ENCODE measurements at places on chromosomes 4 and X.

DNA sequence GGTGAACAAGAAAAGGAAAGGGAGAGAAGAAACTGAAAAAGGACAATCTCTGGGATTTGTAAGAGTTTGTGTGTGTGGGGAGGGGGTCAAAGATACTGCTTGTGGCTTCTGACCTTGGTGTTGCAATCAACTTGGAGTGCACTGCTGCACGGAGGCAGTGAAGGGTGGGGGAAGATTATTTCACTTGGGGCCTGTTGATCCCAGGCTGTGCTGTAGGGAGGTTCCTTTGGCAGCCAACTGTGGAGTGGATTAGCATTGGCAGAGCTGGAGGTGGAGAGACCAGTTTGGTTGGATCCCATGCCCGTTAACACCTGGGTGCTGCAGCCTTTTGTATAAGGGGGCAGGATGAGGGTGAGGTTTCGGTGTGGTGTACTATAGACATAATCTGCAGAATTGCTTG is 38.2 kb downstream of the AFF1 start:
- DNase-seq, result no peak

DNA sequence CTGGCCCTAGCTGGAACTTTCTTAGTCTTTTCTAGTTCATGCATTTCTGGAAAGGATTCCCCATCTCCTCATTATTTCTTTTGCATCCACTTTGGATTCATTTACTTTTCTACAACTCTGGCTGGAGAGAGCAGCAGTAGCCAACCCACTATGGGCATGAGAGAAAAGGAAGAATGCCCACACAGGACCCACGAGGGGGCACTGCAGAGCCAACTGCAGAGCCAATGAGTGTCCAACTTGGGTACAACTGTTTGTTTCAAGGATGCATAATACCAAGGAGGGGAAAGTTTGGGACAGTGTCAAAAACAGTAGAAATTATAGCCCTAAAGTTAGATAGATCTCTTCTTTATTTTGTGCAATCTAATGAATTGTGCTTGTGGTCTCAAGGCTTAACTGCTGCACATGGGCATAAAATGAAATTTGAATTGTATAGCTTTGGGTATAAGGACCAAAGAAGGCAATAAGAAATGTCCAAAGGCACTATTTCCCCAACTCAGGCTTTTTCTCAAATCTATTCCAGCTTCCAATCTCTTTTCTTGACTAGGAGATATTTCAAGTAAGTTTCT is 230.6 kb downstream of the NSUN7 start:
- no peak for DNase-seq

DNA sequence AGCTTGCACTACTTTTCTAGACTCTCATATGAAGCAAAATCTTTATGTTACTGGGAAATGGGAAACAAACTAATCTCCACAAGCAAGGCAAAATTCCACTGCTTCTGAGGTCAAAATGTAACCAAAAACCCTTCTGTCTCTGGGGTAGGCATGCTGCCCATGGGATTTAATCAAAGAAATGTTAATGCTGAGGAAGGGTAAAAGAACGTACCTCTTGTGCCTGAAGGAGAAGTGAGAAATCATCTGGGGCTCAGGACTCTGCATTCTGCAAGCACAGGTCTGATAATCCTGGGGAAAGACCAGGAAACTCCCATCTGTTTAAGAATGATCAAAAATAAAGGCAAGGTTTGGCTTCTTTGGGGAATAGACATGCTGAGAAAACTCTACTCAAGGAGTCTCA is 184.7 kb downstream of the GRID2 start:
- DNase-seq, result no peak

GRCh38 chr4:81786766-81787165 is 315.1 kb upstream of the RASGEF1B start:
- DNase-seq, result no peak

DNA sequence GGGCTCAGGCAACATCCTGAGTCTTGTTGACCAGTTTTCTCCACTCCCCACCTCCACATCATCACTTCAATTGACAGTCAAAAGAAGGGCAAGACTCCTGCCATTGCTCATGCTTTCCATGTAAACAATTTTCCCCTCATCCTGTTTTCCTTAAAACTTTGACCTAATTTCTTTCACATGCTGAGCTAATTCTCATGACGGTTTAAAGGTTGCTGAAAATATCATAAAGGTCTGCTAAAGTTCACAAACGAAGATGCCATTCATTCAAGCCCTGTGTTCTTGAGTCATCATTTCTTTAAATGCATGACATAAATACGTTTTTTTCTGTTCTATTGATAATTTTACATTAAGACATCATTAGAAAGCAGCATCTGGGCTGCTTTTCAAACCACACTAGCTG is 353.9 kb downstream of the NKX6-1 start:
- no peak for DNase-seq

GRCh38 chr4:146975036-146975435 is 29.4 kb upstream of the TTC29 start:
- DNase-seq, result no peak

GRCh38 chrX:22021751-22022324 is 10.3 kb upstream of the PHEX start:
- DNase-seq, result no peak

DNA sequence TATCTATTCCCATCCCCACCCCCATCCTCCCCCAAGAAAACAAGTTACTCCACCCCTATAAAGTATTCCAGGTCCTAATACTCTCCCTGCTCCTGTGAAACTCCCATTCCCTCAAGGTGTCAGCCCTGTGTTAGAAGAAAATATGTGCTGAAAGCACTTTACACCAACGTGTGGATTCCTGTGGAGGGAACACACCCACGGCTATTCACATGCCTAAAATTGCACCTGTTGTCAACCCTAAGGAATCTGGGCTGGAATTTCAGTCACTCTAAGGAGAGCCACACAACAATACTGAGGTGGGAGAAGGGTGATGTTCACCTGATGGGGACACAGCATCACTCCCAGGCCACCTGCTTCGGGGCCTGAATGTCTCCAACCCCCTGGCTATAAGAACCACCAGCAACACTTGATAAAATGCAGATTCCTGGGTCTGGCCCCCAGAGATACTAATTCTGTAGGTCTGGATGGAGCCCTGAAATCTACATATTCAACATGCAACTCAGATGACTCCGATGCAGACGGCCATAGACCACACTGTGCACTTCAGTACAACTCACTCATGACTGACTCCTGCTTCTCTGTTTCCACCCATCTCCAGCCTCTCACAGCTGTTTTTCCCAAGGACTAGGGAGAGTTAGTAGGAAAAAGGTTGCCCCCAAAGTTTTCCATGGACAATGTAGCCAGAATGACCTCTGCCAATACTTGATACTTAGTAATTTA is 15.8 kb downstream of the SCD5 start:
- DNase-seq, result no peak

DNA sequence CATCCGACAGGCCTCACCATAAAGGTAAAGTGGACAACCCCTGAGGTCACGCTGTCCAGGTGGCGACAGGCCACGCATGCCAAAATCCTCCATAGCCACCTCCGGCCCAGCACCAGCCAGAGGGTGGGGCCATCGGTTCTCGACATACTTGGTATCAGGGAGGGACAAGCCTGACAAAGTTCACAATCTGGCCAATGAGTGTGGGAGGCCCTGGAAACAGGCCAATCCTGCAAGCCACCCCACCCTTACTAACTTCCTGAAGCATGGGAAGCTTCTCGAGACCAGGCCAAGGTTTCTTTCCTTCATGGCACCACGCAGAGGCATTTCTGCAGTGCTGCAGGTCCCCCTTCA is 73.8 kb downstream of the MTMR1 start:
- DNase-seq, result no peak

DNA sequence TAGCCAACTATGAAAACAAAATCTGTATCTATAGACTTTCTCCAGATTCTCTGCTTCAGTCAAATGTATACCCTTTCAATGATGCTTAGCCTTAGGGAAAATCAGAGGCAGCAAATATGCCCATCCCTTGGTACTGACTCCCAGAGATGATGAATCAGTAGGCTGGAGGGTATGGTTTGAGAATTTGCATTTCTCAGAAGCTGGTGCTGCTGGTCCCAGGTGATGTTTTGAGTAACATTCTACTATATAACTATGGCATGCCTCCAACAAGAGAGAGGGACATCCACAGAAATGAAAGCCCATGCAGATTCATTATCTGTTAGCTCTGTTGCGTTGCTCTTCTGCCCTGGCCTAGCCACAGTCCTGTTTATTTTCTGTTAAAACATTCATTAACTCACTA is 13.6 kb downstream of the TNIP3 start:
- DNase-seq, result no peak

- DNase-seq, result no peak
Measured at GRCh38 chr4:13833171-13833804, 205.8 kb upstream of the BOD1L1 start.

DNA sequence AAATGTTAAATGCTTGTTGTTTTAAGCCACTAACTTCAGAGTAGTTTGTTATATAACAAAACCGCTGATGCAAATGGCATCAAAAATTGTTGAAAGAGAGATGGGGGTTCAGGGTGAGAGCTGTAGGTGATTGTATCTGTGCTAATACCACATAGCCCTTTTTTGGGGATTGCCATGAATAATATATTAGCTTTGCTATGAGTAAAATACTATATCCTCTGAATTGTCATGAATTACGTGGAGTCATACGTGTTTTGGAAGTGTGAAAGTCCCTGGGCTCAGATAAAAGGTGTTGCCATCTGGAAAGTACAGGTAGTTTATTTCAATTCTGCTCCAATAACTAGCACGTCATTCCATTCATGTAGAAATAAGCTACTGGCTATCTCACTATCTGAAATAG is 30.6 kb downstream of the DYNLT3 start:
- DNase-seq, result no peak

GRCh38 chr4:47525154-47525819 is 40.2 kb downstream of the ATP10D start:
- no peak for DNase-seq

DNA sequence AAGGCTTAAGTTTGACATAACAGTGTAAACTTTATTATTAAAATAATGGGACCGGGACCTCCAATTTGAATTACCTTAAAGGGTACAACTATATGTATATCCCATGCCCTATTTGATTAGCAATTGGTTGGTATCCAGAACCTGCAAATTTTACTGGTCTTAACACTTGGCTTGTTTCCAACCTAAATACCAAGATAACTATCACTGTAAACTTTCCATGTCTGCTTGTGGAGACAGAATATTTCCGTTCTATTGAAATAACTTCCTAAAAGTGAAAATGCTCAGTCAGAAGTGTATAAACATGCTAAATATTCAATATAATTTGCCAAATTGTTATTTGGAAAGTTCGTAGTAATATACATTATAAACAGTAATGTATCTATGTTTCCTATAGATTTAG is 154.0 kb downstream of the TMEM47 start:
- no peak for DNase-seq

DNA sequence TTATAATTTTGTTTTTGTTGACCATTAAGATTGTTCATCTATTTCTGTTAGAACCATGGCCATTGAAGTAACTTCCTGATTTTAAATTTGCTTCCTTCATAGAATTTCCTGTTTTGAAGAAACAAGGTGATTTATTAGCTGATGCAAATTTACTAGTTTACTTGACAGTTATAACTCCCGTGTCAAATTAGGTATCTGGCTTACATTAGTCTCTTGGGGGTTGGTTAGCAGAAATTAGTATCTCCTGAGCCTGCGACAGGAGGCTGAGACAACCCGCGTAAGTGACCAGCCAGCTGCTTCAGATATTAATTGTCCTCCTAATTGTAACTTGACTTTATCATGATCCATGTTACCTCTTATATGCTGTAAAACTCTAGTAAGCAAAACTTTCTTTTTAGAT is 154.3 kb downstream of the CFAP299 start:
- no peak for DNase-seq

- no peak for DNase-seq
Measured at GRCh38 chr4:76377481-76377901, 43.5 kb downstream of the CCDC158 start.

DNA sequence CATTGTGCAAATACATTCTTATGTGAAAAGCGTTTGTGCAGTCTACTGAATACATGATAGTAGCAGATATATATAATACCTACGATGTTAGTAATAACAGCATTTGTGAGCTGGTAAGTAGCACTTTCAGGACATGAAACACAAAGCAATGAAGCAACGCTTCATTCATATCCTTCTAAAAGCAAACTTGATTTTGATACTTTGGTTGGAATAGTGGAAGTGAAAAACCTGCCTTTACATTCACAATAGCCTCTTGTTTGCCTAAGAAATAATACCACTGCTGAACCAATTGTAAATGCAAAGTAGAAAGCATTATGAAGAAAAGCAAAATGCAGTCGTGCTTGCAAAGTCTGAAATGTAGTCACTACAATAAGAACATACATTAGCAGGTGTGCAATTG is 926.3 kb downstream of the FSTL5 start:
- no peak for DNase-seq

DNA sequence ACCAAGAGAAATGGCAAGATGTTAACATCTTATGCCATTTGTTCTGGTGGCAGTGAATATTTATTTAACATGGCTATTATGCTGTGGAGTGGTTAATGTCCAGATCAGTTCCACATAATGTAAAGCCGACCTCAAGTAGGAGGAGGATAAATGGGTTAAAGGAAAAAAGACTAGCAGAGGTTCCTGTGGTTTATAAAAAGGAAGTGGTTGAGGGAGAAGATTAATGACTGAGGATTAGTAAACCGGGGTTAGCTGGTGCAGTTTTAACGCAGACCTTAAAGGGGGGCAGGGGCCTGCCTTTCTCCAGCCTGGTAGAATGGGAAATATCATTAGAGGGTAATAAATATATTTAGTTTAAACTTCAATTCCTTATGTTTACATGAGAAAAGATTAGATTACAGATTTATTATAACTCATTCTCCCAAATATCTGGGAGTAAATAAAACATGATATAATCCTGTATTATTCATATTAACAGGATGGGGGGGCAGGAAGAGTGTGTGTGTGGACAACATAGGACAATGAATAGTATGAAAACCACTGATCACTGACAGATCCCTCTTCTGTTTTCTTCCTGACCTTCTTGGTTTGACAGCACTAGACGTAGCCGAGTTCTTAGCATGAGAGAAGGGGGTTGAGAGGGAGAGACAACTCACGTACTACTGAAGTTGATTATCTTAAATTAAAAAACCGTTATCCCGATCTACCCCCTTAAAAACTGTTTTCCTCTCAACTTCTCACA is 124.1 kb upstream of the LIMCH1 start:
- peak; percentile 12 for DNase-seq

DNA sequence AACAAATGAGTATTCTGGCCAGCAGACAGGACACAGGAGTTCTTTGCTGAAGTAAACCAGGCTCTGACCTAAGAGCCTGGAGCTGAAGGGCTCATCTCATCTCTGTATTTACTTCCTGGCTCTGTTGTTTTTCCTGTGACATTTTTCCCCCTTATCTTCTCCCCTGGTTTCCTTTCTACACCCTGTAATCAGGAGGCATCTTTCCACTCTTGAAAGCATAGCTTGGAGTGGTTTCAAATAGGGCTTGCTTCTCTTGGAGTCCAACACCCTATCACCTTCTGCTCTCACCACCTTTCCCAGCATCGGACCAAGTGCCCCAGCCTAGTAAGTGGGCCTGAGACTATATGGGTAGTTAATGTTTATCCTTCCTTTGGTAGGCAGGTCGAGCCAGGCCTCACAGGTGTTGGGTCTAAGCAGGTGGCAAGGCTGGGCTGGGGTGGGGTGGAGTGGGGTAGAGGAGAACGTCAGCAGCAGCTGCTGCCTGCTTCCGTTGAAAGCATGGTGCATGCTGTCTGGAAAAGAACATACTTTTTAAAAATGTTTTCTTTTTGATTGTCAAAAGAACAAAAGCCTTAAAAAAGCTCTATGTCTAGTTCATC is 1.2 kb downstream of the DRP2 start:
- DNase-seq, result no peak

Data from bone marrow (tissue), 2 donors.